T-helper 9 cell (primary cell): ENCODE measurements at places on chromosomes 3 and 15.

DNA sequence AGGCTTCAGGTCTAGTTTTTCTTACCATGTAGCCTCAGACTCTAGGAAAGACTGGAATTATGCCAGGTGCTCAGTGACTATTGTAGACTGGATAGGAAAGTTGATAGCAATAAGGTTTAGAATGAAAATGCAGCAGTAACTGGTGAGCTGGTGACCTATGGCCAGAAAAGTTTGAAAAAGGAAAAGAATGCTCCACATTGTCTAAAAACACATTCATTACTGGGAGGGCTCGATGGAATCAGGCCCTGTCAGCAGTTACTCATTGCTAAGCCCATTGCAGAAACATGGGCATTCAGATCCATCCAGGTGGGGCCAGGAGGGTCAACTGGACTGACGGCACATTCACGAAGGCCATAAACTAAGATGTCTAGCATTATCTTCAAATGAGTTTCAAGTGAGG is 8.7 kb upstream of the MBNL1 start:
- DNase-seq, result no peak

DNA sequence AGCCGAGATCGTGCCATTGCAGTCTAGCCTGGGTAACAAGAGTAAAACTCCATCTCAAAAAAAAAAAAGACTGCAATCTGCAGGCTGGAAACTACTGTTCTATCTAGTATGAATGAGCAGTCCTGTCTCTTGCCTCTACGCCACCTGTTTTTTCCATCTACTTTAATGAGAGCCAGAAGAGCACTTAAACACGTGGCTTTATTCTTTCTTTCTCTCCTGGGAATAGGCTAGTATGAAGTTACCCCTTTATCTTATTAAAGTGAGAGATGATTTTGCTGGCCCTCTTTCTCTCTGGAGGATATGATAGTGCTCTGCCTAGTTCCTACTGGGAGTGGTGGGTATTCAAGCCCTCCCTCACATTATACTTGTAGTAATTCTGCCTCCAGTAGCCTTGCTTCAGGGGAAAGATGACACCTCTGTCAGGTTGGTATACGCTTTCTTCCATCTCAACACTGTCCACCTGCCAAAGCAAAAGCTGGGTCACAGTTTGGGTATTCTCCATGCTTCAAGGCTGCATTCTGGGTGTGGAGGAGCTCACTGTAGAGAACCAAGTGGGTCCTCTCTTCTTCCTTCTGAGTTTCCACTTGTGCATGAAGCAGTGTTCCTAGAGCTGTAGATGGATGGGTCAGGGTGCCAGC is 17.8 kb downstream of the MAPKBP1 start:
- no peak for DNase-seq

DNA sequence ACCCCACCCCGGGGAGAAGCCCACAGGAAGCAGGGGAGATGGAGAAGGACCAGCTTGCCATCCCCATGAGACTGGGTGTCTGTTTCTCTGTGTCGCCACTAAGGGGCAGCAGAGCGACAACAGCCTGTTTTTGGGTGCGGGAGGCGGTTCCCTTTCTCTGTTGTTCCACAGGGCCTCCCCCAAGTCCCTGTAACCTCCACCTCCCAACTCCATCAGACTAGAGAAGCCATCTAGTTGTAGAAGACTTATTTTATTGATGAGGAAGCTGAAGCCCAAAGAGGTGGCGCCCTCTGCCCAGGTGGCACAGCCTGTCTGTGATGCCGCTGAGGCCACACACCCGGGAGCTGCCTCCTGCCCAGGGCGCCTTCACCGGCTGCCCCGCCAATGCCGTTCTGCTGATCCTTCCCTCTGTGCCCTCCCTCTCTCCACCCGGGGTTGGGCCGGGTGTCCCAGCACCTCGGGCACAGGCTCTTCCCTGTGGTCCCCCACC is 3.9 kb upstream of the CCDC9B start:
- peak; percentile 59 for DNase-seq

DNA sequence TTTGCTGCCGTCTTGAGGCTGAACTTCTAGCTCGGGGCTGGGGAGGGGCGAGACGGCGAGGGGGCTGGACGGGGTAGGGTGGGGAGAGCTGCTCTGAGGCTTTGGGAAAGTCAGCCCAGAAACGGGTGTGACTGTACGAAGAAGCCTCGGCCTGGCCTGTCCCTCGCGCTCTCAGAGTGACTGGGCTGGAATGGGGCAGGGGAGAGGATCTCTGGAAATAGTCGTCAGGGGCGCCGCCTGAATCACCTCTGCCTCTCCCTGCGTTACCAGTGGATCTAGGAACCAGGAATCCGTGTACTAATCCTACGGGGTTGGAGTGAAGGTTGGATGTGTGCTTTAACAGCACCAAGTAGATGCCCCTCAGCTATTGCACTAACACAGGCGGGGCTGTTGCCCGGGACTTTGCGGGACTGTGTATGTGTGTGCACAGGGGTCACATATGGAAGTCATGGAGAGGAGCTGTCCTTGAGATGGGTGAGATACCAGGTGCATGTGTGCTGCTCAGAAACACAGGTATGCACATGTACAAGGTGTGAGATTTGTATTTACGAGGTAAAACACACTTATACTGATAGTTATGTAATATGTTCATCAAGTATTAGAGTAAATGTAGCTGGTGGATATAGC is 591 bp downstream of the FOXL2NB start:
- no peak for DNase-seq

DNA sequence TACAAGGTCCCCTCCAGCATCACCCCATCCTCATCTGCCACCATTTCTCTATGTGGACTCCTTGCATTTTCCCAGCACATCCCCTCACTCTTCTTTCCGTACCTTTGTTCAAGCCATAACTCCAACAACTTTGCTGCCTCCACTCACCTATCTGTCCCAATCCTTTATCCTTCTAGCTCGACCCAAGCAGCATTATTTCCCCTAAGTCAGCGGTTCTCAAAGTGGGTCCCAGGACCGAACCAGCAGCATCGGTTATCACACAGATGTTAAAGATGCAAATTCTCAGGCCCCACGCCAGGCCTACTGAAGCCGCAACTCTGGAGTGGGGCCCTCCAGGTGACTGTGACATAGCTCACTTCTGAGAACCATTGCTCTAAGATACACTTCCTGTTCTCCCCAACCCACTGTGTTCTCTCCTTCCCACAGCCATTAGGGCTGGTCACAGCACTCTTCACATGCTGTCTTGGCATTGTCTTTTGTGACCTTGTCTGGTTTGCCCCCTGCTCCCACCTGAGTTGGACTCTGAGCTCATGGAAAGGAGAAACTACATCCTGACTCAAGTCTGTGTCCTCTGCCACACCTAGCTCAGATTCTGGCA is 56.2 kb downstream of the AAGAB start:
- DNase-seq, result no peak
